ENCODE measurements at places on chromosomes 1 and 21. TPM values are rescaled to one million over a fixed set of nuclear protein-coding genes. Genes with fewer than 3 reads are reported as not detected.

Gene CELA3B
- not detected for total RNA-seq

Gene ZNF648
- not detected for total RNA-seq

DNA sequence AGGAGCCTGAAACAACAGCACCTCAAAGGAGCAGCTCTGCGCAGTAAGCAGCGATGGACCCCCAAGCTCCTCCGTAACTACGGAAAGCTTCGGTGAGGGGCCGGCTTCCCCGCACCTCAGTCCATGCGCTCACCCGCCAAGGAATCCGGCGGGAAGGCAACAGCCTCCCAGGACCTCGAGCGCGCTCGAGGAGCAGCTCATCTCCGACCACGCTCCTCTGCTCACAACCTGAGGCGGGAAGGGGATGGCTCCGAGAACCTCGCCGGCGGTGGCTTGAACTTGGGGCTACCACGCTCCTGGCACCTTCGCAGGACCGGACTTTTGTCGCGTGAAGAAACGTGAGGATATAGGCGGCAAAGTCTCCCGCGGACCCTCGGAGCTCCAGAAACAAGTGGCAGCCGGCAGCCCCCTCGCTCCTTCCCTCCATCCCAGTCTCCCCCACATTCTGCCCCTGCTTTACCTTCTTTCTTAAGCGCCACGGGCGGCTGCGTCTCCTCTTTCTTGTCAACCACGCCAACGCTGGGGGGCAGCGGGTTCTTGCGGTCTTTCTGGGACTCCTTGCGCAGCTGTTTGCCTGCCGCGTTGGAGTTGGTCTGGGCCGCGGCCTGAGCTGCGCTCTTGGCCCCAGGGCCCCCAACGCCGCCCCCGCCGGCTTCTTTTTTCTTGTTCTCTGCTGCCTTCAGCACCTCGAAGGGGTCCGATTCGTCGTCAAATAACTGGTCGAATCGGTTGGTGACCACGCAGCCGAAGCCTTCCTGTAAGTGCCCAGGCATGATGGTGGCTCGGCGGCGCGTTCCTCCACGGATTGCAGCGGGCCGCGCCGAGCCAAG is 459 bp downstream of the SERBP1 start:
- peak overlapping the region; percentile 100 for H3K4me3 ChIP-seq
- peak overlapping the region; percentile 100 for H3K27ac ChIP-seq
- DNase-seq = peak; percentile 13
- no peaks in the 10 kb centered on the region for H3K27me3 ChIP-seq
- H3K4me1 ChIP-seq = peaks cover 40% of the 10 kb centered on the region

DNA sequence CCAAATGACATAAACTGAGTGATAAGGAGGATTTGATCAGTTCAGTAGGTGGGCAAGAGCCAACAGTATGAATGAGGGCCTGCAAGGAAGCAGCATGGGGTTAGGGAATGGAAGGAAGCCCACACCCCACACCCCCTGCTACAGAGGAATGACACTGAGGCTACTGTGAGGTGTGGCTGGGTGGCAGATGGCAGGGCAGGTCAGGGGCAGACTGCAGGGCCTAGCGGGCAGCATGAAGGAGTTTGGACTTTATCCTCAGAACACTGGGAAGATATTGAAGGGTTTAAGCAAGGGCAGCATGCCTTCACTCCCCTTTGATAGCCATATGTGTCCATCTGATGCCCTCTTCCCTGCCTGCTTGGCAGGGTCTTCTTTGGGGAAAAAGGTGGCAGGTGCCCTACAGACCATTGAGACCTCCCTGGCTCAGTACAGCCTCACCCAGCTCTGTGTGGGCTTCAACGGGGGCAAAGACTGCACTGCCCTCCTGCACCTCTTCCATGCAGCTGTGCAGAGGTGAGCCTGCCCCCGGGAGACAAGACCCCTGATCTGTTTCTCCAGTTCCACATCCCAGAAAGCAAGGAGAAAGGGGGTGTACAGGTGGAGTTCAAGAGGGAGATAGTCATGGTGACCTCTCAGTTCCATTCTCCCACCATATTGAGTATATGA is 4.1 kb upstream of the LENEP start:
- DNase-seq = no peak
- peaks cover 2% of the 10 kb centered on the region for H3K36me3 ChIP-seq
- peaks cover 15% of the 10 kb centered on the region for H3K4me1 ChIP-seq
- no peaks in the 10 kb centered on the region for H3K27me3 ChIP-seq
- H3K4me3 ChIP-seq = no peak overlapping the region
- H3K27ac ChIP-seq = peak overlapping the region; percentile 53

Gene PRKCZ
- 33.5 TPM for total RNA-seq

DNA sequence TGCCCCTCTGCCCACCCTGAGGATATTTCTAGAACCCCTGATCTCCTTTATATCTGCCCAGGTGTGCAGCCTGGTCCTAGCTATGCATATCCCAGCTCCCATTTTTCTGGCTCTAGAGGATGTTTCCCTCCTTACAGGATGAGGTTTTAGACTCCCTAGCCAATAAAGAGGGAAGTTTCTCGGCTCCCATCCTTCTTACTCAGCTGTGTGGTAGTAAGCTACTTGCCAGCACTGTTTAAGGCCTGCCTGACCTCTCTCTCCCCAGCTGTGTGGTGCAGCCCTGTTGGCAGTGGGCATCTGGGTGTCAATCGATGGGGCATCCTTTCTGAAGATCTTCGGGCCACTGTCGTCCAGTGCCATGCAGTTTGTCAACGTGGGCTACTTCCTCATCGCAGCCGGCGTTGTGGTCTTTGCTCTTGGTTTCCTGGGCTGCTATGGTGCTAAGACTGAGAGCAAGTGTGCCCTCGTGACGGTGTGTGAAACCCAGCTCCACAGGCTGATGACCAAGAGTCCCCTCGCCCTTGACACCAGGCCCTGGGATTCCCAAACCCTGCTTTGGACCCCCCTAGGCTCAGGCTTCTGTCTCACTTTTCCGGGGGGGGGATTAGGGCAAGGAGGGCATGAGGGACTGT is 7.8 kb upstream of the P3R3URF start:
- H3K27me3 ChIP-seq = no peaks in the 10 kb centered on the region
- H3K27ac ChIP-seq = no peak overlapping the region
- peaks cover 16% of the 10 kb centered on the region for H3K4me1 ChIP-seq
- H3K36me3 ChIP-seq = no peaks in the 10 kb centered on the region

DNA sequence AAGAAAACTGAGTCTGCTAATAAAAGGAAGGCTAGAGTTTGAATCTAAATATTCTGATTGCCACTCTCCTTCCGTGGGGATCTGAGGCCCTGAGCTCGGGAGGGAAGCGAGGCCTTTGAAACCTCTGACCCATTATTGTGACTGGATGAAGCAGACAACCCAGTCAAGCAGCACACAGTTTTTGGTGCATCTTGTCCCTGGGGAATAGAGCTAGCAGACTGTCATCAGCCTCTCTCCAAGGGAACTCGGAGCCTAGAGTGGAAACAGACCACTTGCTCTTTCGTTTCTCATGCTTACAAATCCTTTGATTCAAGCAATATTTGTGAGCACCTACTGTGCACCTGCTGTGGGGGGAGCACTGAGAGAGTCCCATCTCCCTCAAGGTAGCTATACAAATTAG is 133.2 kb upstream of the KLHDC7A start:
- H3K27me3 ChIP-seq = peaks cover 66% of the 10 kb centered on the region
- no peak overlapping the region for H3K4me3 ChIP-seq
- H3K36me3 ChIP-seq = no peaks in the 10 kb centered on the region
- H3K4me1 ChIP-seq = no peaks in the 10 kb centered on the region

GRCh38 chr1:119139403-119139802 is 1.1 kb downstream of the WARS2 start:
- no peak for DNase-seq
- no peak overlapping the region for H3K4me3 ChIP-seq
- H3K4me1 ChIP-seq = peaks cover 17% of the 10 kb centered on the region

DNA sequence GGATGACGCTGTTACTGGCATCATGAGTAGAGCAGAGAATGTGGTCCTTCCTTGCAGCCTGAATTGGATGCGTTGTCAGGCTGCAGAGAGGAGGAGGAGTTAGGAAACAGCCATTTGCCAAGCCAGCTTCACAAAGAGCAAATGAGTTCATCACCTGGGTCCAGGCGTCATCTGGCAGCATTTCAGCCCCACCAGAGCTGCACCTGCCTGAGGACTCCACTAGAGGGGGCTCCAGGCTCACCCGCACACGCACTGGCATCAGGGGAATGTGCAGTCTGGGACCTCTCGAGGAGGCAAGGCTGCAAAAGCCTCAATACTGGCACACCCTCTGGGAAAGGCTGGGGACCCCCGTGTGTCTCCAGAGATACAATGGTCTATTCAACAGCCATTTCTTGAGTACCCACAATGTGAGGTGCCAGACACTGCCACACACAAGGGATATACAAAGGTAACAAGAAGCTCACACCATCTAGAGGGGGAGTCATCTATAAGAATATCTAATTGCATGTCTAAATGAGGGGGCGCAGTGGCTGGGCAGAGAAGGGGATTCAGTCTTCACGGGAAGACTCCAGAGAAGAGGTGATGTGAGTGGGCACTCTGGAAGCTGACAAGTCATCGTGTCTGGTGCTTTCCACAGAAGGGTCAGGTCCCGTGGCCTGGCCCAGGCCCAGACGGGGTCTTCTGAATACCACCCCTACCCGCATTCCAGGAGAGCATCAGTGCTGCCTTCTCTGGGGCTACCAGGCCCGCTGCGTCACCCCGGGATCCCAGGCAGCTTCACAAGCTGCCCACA is 53.5 kb upstream of the CNTN2 start:
- no peak overlapping the region for H3K27ac ChIP-seq
- H3K27me3 ChIP-seq = peaks cover 53% of the 10 kb centered on the region
- no peak overlapping the region for H3K4me3 ChIP-seq
- no peak for DNase-seq
- H3K4me1 ChIP-seq = peaks cover 11% of the 10 kb centered on the region

DNA sequence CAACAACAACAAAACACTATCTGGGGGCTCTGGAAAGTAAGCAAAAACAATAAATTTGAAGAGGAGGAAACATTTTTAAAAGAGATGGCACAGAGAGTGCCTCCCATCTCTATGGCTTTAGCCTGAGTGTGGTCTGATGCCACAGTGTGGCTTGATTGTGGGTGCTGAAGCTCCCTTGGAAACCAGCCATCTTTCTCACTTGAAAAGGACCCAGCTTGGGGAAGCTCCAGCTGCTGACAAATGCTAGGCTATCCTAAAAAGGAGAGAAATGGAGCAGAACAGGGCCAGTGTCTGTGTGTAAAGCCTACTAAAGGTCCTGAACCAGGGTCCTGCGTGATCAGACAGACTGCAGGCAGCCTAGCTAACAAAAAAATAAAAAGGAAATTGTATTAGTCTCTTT is 642.0 kb upstream of the PTBP2 start:
- no peaks in the 10 kb centered on the region for H3K36me3 ChIP-seq
- no peak overlapping the region for H3K27ac ChIP-seq
- H3K4me1 ChIP-seq = no peaks in the 10 kb centered on the region
- DNase-seq = no peak
- H3K4me3 ChIP-seq = no peak overlapping the region

Gene SELENBP1
- total RNA-seq = not detected

Gene HPDL
- 0.17 TPM for total RNA-seq

Gene FCRL4
- not detected for total RNA-seq

Gene TRIM67
- not detected for total RNA-seq

DNA sequence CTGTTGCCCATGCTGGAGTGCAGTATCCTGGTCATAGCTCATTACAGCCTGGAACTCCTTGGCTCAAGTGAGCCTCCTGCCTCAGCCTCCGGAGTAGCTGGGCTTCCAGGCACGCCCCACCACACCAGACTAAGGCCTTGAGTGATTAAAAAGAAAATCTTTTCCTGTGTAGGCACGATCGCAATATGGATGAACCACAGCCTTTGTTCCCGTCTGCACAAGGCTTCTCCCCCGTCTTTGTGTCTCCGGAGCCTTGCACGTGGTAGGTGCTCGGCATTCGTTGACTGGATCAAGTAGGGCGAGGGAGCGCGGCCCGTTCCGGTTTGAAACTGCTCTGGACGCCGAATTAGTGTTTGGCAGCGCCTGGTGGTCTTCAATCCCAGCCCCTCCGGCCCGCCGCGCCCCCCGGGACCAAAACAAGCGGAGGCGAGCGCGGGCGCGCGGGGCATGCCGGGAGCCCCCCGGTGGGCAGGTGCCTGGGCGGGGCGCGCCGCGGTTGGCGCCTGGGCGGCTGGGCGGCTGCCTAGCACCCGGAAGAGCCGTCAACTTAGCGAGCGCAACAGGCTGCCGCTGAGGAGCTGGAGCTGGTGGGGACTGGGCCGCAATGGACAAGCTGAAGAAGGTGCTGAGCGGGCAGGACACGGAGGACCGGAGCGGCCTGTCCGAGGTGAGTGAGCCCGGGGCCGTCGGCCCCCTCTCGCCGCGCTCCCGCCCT is at the start of gene SFT2D2:
SFT2D2 (plus strand) TSS at position 529 of the 715 bp plus-strand sequence; CDS start at position 605, 76 bp downstream.
- peak within 1 kb of the TSS; percentile 94 for H3K27ac ChIP-seq
- H3K36me3 ChIP-seq = peaks cover 4% of the 10 kb centered on the region
- H3K27me3 ChIP-seq = no peaks in the 10 kb centered on the region
- H3K4me1 ChIP-seq = peaks cover 38% of the 10 kb centered on the region
- peak; percentile 73 for DNase-seq

Gene WNT4
- total RNA-seq = not detected

DNA sequence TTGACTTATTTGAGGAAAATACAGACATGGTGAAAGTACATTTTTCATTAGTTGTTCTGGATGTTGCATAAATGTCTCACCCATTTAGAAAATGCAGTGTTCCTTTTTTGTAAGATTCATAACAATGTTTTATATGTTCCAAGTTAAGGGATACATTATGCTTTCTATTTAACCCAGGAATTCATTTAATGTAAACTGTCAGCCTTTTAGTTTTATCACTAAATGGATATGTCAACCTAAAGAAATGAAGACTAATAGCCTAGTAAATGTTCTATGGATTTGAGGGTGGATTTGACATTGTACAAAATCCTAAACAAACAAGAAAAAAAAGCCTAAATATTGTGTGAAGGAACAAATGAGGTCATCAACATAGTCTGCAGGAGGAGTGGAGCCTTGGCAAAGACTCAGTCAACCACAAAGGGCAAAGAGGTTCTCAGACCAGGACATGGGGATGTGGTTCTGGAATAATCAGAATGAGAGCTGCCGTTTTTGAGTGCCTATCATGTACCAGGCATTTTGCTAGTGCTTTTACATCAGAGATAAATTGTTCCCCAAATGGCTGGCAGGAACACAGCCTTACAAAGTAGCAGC is 8.8 kb upstream of the INSL5 start:
- H3K27me3 ChIP-seq = peaks cover 6% of the 10 kb centered on the region
- no peaks in the 10 kb centered on the region for H3K4me1 ChIP-seq
- H3K4me3 ChIP-seq = no peak overlapping the region
- no peak overlapping the region for H3K27ac ChIP-seq

Gene LCE1B
- total RNA-seq = not detected

- DNase-seq = no peak
- no peak overlapping the region for H3K4me3 ChIP-seq
- peaks cover 5% of the 10 kb centered on the region for H3K36me3 ChIP-seq
- no peaks in the 10 kb centered on the region for H3K27me3 ChIP-seq
Measured at GRCh38 chr1:10387677-10388386, 11.0 kb upstream of the PGD start.

- no peak overlapping the region for H3K4me3 ChIP-seq
- H3K27ac ChIP-seq = no peak overlapping the region
- peaks cover 53% of the 10 kb centered on the region for H3K27me3 ChIP-seq
- peaks cover 2% of the 10 kb centered on the region for H3K36me3 ChIP-seq
Measured at GRCh38 chr21:35582731-35583130, 477.6 kb downstream of the SETD4 start.

Gene SELE
- not detected for total RNA-seq

Gene ST6GALNAC3
- not detected for total RNA-seq

Data from T-helper 17 cell (primary cell).